Stimulated activated effector memory CD8-positive, alpha-beta T cell treated with anti-CD3 and anti-CD28 coated beads, Interleukin-12 subunit alpha, Interleukin-12 subunit beta, amount 100 ng/mL, for 72 hours (primary cell): ENCODE measurements at places on chromosomes 5 and 9.

DNA sequence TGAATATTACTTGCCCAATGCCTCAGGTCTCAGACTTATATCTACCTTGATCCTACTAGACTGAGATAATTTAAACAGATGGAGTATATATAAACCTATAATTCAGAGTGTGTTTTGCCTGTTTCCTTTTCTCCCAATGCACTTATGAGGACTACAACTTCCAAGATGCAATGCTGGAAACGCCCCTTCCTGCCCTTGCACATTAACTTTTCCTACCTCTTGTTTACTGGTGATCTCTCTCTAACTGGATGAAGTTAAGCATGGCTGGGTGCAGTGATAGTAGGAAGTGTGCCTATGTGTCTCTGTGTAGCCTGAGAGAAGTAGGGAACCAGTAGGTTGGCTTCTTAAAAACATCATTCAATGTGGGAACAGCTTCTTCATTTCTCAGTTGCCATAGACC lies 115.2 kb downstream of the SVEP1 start:
- no peak for DNase-seq

DNA sequence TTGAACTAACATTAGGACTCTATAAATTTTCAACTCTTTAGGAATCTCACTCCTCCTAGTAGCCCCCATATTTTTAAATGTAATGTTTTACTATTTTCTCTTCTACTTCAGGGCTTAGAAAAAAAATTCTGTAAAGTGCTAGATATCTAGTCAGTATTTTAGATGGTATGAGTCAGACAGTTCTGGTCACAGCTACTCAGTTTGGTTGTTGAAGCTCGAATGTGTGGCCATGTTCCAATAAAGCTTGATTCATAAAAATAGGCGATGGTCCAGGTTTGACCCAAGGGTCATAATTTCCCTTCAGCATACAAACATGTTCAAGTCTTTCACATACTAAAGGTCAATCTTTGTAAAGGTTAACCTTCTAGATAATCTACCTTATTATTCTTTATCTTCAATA lies 566.0 kb upstream of the CDH18 start:
- no peak for DNase-seq

DNA sequence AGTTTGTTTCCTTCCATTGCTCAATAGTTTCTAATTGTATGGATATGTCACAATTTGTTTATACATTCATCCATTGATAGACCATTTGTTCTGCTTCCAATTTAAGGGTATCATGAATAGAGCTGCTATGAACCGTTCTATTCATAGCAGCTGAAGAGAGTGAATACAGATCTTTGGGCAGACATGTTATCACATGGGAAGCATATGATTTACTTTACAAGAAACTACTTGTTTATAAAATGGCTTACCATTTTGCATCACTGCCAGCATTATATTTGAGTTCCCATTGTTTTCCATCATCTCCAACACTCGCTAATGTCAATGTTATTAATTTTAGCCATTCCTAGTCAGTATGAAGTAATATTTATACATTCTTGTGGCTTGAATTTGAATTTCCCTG lies 549.0 kb downstream of the MAT2B start:
- DNase-seq: no peak

- DNase-seq: no peak
Observed at GRCh38 chr5:124659798-124660197, 86.6 kb downstream of the ZNF608 start.

DNA sequence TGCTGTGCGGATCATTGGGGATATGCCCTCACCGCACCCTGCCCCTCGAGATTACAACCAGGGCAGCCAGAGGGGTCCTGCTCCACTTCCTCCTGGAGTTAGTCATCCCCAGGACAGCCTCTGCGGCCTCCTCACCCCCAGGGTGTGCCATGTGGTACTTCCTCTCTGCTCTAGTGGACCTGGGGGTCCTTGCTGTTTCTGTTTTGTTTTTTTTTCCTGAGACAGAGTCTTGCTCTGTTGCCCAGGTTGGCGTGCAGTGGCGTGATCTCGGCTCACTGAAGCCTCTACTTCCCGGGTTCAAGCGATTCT lies 5.2 kb upstream of the FCN1 start:
- DNase-seq: no peak

- DNase-seq: no peak
Observed at GRCh38 chr5:24444414-24444813, 200.4 kb downstream of the CDH10 start.

DNA sequence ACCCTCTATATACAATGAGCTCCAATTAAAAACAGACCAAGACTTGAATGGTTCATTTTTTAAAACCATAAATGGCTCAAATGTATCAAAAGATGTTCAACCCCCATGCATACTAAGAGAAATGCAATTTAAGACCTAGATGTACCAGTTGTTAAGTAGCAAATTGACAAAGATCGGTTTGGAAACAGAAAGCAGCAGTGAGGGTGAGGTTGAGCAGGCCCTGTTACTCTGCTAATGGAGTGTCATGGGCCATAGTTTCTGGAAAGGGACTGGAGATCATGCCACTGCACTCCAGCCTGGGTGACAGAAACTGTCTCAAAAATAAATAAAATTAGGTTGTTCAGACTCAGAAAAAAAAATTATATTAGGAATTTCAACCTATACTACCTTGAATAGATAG lies 55.0 kb downstream of the FNBP1 start:
- no peak for DNase-seq

GRCh38 chr5:50749181-50749580 lies 82.7 kb downstream of the PARP8 start:
- no peak for DNase-seq
